ENCODE measurements at places on chromosomes 2 and 18. TPM values are rescaled to one million over a fixed set of nuclear protein-coding genes. Genes with fewer than 3 reads are reported as not detected.

The CGREF1 gene
- total RNA-seq, result 4.3 TPM

The CRYGB gene
- total RNA-seq, result not detected

The BOK gene
- total RNA-seq, result 25.7 TPM

The CIB4 gene
- total RNA-seq, result not detected

The DSC2 gene
- total RNA-seq, result 19.3 TPM

The ZNF804A gene
- total RNA-seq, result not detected

The IL37 gene
- total RNA-seq, result not detected

GRCh38 chr2:147214914-147215313, 629.9 kb upstream of the ACVR2A start:
- H3K27ac ChIP-seq, result no peak overlapping the region
- DNase-seq, result no peak
- H3K27me3 ChIP-seq, result no peaks in the 10 kb centered on the region
- H3K36me3 ChIP-seq, result no peaks in the 10 kb centered on the region

DNA sequence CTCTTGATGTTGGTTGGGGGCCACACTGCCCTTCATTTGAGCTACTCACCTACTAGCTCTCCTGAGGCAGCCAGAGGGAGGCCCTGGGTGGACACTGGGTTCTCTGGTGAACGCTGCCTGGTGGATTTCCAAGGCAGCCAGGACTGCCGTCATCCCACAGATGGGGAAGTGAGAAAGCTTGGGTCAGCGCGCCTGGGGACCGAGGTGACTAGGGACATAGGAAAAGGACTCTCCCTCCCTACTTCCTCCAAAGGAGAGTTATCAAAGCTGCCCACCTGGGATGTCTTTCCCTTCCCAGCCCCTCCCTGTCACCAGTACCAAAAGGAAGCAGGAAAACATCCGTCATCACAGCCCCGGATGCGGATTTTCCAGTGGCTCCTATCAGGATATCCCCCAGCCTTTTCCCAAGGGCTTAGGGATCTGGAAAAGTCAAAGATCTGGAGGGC, 3.8 kb upstream of the SEMA4C start:
- H3K27me3 ChIP-seq, result no peaks in the 10 kb centered on the region
- H3K4me1 ChIP-seq, result peaks cover 43% of the 10 kb centered on the region
- peak; percentile 83 for DNase-seq
- H3K36me3 ChIP-seq, result no peaks in the 10 kb centered on the region
- H3K4me3 ChIP-seq, result no peak overlapping the region
- peak overlapping the region; percentile 45 for H3K27ac ChIP-seq

GRCh38 chr18:29840089-29840488, 1202.5 kb downstream of the DSC3 start:
- H3K4me3 ChIP-seq, result no peak overlapping the region
- no peaks in the 10 kb centered on the region for H3K27me3 ChIP-seq
- H3K27ac ChIP-seq, result no peak overlapping the region
- no peak for DNase-seq

DNA sequence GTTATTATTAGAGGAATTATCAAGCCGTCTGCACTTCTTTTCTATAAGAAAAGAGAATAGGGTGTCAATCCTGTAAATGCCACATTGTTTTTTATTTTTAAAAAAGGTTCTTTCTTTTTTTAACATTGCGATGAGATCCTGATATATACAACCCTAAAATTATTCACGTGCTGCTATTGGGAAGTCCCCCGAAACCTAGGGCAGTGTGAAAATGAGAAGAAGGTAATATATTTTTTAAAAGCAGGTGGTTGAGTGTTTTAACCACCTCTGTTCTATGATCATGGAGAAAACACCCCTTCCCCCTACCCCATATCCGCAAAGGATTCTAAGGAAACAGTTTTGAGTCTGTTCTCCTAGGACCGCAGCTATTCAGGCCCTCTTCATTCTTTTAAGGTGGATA, 94.5 kb upstream of the KLHL14 start:
- H3K36me3 ChIP-seq, result no peaks in the 10 kb centered on the region
- no peaks in the 10 kb centered on the region for H3K27me3 ChIP-seq
- H3K4me3 ChIP-seq, result no peak overlapping the region
- no peaks in the 10 kb centered on the region for H3K4me1 ChIP-seq
- no peak for DNase-seq
- no peak overlapping the region for H3K27ac ChIP-seq

- no peak for DNase-seq
- H3K27me3 ChIP-seq, result no peaks in the 10 kb centered on the region
- no peaks in the 10 kb centered on the region for H3K36me3 ChIP-seq
- H3K27ac ChIP-seq, result peak overlapping the region; percentile 53
- H3K4me1 ChIP-seq, result no peaks in the 10 kb centered on the region
Observed at GRCh38 chr2:230327418-230328154, 593 bp downstream of the SP140L start.

DNA sequence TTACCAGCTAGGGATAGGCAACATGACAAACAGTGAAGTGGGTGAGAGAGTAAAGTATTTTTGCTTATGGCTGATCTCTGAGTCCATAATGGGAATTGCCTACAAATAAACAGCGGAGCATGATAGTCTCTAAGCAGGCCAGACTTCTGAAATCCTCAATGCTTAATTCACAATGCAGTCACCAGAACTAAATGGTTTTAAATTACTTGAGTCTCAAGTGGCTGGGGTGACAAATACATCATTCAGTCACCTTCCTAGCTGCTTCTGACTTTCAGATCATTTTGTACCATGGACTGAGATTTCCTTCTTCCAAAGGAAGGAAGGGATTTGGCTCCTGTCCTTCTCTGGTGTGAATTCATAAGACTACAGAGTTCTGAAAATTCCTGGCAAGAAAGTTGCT, 82.8 kb upstream of the RMP24 start:
- no peaks in the 10 kb centered on the region for H3K27me3 ChIP-seq
- DNase-seq, result no peak
- H3K27ac ChIP-seq, result no peak overlapping the region
- no peak overlapping the region for H3K4me3 ChIP-seq

DNA sequence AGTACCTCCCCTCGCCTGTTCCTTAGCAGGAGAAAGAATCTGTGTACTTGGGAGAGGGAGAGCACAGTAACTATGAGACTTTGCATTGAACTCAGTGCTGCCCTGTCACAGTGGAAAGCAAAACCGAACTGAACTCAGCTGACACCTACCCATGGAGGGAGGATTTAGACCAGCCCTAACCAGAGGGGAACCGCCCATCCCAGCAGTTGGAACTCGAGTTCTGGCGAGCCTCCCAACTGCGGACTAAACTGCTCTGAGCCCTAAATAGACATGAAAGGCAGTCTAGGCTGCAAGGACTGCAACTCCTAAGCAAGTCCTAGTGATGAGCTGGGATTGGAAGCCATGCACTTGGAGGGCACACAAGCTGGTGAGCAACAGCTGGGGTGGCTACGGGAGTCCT, 110.4 kb downstream of the GRB14 start:
- no peaks in the 10 kb centered on the region for H3K27me3 ChIP-seq
- no peaks in the 10 kb centered on the region for H3K4me1 ChIP-seq
- H3K36me3 ChIP-seq, result no peaks in the 10 kb centered on the region
- H3K27ac ChIP-seq, result peak overlapping the region; percentile 27
- no peak for DNase-seq
- no peak overlapping the region for H3K4me3 ChIP-seq

DNA sequence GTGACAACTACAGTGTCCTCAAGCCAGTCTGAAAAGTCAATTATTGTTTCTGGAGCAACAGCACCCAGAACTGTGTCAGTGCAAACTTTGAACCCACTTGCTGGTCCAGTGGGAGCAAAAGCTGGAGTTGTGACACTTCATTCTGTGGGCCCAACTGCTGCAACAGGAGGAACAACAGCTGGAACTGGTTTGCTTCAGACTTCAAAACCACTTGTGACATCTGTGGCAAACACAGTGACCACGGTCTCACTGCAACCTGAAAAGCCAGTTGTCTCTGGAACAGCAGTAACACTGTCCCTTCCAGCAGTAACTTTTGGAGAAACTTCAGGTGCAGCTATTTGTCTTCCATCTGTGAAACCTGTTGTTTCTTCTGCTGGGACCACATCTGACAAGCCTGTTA, 59.8 kb downstream of the TAF4B start:
- H3K36me3 ChIP-seq, result no peaks in the 10 kb centered on the region
- DNase-seq, result no peak
- no peaks in the 10 kb centered on the region for H3K27me3 ChIP-seq
- no peak overlapping the region for H3K4me3 ChIP-seq
- H3K4me1 ChIP-seq, result no peaks in the 10 kb centered on the region

DNA sequence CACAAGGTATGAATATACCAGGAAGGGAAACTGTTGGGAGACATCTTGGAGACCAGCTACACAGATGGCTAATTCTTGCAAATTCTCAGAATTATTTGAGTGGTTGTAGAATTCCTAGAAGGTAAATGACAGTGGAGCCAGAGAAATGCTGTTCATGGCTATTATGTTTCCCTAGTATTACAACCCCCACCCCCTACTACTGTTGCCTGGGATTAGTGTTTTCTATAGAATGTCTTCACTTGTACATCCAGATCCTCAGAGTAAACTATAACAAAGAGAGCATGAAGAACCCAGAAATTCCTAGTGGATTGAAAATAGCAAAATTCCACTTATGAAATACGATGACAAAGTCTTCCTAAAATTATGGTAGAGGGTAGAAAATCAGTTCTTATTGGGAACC, 15.3 kb downstream of the LGALSL start:
- no peak overlapping the region for H3K27ac ChIP-seq
- no peak for DNase-seq
- H3K36me3 ChIP-seq, result no peaks in the 10 kb centered on the region
- no peaks in the 10 kb centered on the region for H3K4me1 ChIP-seq
- no peak overlapping the region for H3K4me3 ChIP-seq

DNA sequence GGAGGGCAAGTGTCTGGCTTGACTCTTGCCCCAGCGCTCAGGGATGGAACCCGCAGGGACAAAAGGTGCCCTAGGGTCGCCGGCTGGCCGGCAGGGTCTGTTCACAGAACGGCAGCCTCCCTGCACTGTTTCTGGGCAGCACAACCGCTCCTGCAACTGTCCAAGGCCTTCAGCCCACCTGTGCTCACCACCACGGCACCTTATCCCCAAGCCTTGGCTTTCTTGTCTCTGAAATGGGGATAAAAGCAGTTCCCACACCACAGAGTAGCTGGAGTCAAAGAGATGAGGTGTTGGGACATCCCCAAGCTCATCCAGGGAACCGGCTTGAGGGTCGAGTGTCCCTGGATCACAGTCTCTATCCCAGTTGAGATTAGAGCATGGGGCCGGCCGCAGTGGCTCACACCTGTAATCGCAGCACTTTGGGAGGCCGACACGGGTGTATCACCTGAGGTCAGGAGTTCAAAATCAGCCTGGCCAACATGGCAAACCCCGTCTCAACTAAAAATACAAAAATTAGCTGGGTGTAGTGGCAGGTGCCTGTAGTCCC, 4.7 kb downstream of the SNORC start:
- H3K27me3 ChIP-seq, result peaks cover 6% of the 10 kb centered on the region
- H3K36me3 ChIP-seq, result no peaks in the 10 kb centered on the region
- H3K27ac ChIP-seq, result no peak overlapping the region

DNA sequence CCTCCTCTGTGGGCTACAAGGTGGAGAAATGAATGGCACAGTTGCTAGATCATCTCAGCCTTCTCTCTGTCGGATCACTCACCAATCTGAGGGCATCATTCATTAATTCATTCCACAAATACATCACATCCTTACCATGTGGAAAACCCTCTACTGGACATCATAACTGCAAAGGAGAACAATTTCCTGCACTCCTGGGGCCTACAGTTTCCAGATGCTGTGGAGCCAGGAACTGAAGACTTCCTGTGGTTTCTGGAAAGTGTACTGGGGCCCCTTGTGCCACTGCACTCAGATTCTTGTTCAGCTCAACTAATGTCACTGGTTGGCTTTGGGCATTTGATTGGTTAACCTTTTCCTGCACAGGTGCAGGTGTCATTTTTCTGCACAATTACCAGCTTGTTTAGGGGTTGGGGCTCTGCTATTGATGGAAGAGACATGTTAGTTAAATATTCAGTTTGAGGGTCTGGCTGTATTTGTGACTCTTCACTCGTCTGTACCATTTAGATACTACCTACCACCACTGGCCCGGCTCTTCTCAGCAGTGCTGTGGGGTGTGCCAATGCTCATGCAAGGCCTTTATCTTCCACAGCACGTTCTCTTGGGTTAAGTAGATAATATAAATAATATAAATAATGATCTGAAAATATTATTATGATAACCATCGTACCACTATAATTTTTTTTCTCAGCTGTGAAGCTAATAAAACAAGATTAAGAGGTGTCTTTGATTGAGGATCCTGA, 427.3 kb downstream of the TSN start:
- DNase-seq, result no peak
- H3K27ac ChIP-seq, result no peak overlapping the region
- no peak overlapping the region for H3K4me3 ChIP-seq
- no peaks in the 10 kb centered on the region for H3K4me1 ChIP-seq
- no peaks in the 10 kb centered on the region for H3K36me3 ChIP-seq

DNA sequence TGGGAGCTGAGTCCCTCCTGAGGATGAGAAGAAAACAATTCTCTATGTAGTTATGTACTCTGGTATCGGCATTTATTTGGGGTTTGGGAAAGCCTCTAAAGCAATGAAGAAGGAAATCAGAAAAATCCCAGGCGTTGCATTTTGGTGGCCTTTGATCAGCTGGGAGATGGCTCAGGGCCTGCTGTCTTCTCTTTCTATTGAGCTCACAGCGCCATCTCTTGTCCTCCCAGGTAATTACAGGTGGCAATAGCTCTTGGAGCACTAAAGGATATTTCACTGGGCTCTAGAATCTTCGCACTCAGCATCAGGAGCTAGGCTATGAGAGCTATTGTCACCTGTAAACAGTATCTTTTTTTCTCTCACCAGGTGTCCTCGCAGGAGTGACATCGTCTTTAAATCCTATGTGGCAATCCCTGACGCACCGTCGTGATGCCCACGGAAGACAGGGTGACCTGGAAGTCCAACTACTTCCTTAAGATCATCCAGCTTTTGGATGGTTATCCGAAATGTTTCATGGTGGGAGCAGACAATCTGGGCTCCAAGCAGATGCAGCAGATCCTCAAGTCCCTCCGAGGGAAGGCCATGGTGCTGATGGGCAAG, 76.1 kb upstream of the PMAIP1 start:
- H3K4me1 ChIP-seq, result no peaks in the 10 kb centered on the region
- H3K36me3 ChIP-seq, result no peaks in the 10 kb centered on the region
- no peaks in the 10 kb centered on the region for H3K27me3 ChIP-seq
- DNase-seq, result peak; percentile 73
- no peak overlapping the region for H3K27ac ChIP-seq
- H3K4me3 ChIP-seq, result no peak overlapping the region

- no peaks in the 10 kb centered on the region for H3K4me1 ChIP-seq
- H3K27ac ChIP-seq, result no peak overlapping the region
- H3K4me3 ChIP-seq, result no peak overlapping the region
- no peaks in the 10 kb centered on the region for H3K36me3 ChIP-seq
Observed at GRCh38 chr18:8611916-8612576, 2.8 kb downstream of the RAB12 start.

- H3K4me1 ChIP-seq, result no peaks in the 10 kb centered on the region
- H3K4me3 ChIP-seq, result no peak overlapping the region
- H3K27me3 ChIP-seq, result no peaks in the 10 kb centered on the region
- H3K27ac ChIP-seq, result no peak overlapping the region
- H3K36me3 ChIP-seq, result no peaks in the 10 kb centered on the region
Observed at GRCh38 chr18:43022874-43023273, 92.6 kb downstream of the RIT2 start.

- peak overlapping the region; percentile 26 for H3K4me3 ChIP-seq
- no peak for DNase-seq
- H3K4me1 ChIP-seq, result no peaks in the 10 kb centered on the region
- peak overlapping the region; percentile 7 for H3K27ac ChIP-seq
Observed at GRCh38 chr2:19868224-19868623, 33.6 kb downstream of the TTC32 start.

- no peaks in the 10 kb centered on the region for H3K4me1 ChIP-seq
- no peaks in the 10 kb centered on the region for H3K36me3 ChIP-seq
- H3K4me3 ChIP-seq, result no peak overlapping the region
- no peaks in the 10 kb centered on the region for H3K27me3 ChIP-seq
Observed at GRCh38 chr2:180733330-180733729, 247.1 kb upstream of the UBE2E3 start.
